ENCODE measurements at places on chromosomes 16 and 17.

DNA sequence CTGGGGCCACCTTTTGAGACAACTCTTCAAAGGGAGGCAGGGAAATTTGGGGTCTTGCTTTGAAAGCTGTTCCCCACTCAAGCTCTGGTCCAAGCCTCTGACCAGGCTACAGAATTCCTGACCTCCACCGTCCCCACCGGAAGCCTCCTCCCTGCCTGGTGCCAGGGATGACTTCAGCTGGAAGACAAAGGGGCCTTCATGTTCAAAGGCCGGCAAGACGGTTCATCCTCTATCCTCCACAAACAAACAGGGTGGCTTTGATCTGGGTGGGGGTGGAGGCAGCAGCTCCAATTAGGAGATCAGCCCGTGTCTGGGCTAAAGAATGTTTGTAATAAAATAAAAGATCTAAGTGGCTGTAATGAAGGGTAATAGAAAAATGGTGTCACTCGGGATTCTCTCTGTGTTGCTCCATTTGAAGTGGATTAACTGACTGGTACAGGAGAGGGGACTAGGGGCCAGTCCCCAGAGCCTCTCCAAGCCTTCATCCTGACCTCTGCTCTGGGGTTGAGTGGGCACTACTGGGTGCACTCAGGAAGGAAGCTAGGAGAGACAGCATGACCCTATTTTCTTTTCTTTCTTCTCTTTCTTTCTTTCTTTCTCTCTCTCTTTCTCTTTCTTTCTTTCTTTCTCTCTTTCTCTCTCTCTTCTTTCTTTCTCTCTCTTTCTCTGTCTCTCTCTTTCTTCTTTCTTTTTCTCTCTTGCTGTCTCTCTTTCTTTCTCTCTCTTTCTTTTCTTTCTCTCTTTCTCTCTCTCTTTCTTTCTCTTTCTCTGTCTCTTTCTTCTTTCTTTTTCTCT, 27.5 kb upstream of the NKD1 start:
- no peak for DNase-seq

DNA sequence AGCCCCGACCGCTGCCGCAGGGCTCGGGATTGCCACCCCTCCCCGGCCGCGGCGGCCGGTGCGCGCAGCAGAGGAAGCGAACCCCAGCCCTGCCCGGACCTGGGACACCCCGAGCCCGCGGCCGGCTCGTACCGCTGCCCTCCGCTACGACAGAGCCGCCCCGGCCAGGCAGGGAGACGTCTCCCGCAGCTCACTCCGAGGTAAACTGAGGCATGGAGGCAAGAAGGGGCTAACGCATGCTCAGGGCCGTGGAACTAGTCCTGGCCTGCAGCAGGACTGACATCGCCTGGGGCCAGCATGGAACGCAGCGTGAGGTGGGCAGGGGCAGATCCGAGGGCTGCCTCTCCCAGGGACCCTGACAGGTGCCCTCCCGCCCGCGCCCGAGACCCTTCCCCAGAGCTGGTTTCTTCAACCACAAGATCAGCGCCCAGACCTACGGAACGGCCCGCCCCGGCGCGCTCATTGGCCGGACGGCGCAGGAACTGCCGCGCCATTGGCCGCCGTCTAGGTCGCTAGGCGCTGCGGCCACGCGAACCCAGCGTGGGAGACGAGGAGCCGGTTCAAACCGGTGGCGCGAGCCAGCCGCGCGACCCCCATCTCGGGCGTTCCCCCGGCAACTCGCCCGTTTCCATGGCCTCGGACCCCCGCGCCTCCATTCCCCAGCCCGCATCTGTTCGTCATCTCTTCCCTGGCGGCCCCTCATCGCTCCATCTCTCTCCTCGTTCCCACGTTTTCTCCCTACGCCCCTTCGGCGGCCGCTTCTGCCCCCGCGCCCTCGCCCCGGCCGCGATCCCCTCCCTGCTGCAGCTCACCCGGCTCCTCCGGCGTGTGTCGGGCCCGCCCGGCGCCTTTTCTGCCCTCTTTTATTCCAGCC, at the start of gene SLC43A2:
Gene SLC43A2, minus strand, starts transcription at position 853 of the 874 bp plus-strand sequence. CDS start 960 bp downstream, outside the sequence.
- DNase-seq, result peak; percentile 56

GRCh38 chr16:86595983-86596605, 17.7 kb downstream of the FOXL1 start:
- DNase-seq, result no peak

- DNase-seq, result peak; percentile 75
Observed at GRCh38 chr16:48082516-48082915, 73.3 kb downstream of the ABCC12 start.

DNA sequence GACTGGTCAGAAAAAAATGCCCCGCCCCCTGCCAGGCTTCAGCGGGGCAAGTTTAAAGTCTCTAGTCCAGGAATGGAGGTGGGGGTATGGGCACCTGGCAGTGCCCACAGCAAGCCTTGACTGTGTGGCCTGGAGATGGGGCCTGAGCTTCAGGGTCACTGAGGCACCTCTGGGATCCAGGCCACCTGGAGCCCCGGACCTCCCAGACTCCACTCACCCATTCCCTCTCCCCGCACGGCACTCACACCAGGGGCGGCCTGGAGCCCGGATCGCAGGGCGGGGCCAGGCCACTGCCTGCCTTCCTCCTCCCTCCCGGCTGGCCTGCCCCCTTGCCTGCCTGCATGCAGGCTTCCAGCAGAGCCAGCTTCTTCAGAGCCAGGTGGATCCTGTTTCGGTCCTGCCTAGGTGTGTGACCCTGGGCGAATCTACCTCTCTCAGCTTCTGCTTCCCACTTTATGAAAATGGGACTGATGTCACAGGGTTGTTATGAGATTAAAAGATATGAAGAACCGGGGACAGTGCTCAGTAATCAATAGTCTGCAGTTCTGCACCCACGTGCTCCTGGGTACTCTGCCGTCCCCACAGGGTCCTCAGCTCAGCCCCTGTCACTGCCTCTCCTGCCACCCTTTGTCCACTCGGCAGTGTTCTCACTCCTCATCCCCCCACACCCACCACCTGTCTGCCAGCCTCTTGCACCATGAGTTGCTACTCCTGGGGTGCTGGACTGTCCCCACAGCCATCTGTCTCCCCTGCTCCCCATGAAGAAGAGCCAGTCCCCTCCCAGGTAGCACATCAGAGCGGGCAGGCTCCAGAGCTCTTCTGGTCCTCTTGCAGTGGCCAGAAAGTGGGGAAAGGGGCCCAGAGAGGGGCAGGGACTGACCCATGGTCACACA, 1.2 kb upstream of the TCAP start:
- no peak for DNase-seq

DNA sequence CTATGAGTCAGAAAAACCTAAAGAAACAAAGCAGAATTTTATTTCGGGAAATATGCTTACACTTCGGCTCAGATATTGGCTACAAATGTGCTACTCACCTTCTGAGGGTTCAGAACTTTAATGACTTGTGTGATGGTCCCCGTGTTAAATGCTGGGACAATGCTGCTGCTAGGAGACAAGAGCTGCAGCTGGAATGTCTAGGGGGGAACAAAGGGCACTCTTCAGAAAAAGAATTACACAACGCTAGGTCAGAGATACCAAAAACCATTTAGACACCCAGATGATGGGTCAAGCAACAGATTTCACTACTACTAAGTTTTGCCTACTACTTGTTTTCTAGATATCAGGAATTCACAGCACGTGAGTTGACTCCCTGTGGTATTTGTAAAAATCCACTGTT, 10.0 kb upstream of the PHLPP2 start:
- no peak for DNase-seq

GRCh38 chr16:79165079-79165478, 435.5 kb downstream of the MAF start:
- no peak for DNase-seq

GRCh38 chr16:502179-502943, 25.2 kb upstream of the CAPN15 start:
- DNase-seq, result no peak

DNA sequence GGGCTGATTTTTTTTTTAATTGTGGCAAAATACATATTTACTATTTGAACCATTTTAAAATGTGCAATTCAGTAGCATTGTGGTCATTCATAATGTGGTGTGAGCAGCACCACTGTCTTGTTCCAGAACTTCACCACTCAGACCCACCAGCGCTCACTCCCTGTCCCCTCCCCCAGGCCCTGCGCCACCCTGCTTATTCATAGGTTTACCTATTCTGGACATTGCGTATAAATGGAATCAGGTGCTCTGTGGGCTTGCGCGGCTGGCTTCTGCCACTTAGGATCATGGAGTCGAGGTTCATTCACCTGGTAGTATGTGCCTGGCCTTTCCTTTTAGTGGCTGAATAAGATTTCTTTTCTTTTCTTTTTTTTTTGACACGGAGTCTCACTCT, 59.4 kb downstream of the NT5M start:
- DNase-seq, result no peak

All from fibroblast of mammary gland (primary cell).